Stimulated activated CD4-positive, alpha-beta T cell treated with anti-CD3 and anti-CD28 coated beads, Interleukin-12 subunit alpha, Interleukin-12 subunit beta, amount 100 ng/mL, for 48 hours (primary cell): ENCODE measurements at places on chromosomes 2 and 18.
A peak's percentile ranks its signal among the peaks of the same experiment; 100 is the strongest.

- DNase-seq = no peak
These were observed 204.2 kb upstream of the CDH20 start for GRCh38 chr18:61129001-61129400.

DNA sequence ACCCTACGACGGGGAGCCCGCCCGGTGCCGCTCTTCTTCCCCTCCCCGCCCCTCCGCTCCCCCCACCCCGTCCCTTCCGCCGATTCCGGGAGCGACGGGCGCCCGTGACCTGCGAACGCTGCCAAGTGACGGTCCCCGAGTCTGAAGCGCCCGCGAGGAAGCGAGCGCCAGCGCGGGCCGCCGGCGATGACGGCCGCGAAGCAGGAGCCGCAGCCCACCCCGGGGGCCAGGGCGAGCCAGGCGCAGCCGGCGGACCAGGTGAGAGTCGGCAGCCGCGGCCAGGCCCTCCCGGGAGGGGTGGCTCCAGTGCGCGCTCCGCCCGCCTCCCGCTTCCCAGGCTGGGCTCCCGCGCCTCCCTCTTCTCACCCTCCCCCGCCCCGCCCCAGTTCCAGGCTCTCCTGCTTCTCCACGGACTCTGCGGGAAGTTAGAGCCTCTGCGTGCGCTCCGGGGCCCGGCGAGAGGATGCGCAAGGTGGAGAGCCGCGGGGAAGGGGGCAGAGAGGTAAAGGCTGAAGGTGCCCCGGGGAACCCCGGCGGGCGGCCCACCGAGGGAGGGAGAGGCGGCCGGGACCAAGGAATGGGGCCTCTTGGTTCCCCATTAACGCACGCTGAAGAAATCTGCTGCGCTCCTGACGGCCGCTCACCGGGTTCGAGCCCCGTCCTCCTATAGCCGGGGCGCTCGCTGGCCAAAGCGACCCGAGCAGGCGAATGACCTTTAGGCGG lies 719.5 kb downstream of the DPP10 start:
- DNase-seq = no peak

- no peak for DNase-seq
These were observed 36.8 kb upstream of the IGFBP2 start for GRCh38 chr2:216596236-216596979.

DNA sequence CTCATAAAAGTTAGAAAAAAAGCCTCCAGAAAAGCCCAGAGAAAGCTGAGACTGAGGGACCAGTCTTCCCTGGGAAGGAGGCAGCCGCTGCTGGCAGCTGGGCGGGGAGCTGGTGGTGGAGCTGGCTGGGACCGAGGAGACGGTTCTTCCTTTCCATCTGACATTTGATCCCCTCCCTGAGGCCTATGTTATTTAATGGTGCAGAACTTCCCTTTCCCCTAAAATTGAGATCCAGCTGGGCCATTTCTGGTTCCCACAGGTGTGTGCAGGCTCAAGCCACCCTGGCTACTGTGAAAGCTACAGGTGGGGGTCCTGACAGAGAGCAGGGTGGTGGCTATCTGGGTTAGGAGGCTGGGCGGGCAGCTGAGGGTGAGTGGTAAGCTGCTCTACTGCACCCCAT lies 81.5 kb upstream of the FZD7 start:
- no peak for DNase-seq

GRCh38 chr2:145484448-145485097 lies 964.7 kb upstream of the ZEB2 start:
- DNase-seq = no peak

- DNase-seq = no peak
These were observed 11.9 kb downstream of the ADRA2B start for GRCh38 chr2:96104487-96104861.

DNA sequence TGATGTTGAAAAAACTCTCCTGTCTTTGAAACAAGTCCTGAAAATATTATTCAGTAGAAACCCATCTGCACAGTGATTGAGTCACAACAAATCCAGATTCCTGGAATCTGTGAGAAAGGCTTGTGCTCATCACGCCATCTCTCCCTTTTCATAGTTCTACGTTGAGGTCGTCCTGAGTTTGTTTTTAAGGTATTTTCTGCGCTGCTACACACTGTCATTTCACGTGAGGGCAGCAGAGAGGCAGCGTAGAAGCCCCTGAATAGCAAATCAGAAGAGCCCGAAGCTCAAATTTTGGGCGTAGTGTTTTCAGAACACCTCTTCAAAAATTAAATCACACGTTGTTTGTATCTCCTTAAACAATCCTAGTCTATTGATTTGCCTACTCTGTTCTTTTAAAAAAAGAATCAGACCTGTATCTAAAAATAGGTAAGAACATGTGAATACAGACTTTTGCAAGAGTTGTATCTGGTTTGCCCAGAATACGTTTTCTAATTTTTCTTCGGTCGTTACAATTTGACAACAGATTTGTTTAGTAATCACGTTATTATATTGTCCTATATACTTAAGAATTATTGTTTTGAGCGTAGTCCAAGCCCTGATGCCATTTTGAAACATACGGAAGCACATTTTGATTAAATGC lies 61.6 kb upstream of the SLC38A11 start:
- DNase-seq = no peak

DNA sequence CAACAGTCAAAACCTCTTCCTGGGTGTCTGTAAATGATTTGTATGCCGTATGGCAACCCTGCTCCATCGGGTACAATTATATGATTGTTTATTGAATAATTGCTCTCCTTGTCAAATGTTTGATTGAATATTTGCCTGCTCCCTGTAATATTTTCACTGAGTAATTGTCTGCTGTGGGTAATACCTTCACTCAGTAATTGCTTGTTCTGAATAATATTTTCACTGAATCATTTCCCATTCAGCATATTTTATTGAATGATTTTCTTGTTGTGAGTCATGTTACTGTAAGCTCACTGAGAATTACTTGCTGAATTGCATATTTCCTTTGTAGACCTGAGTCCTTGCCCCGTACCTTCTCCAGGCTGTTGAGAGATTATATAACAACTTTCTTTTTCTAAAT lies 535.2 kb downstream of the METTL4 start:
- DNase-seq = no peak

DNA sequence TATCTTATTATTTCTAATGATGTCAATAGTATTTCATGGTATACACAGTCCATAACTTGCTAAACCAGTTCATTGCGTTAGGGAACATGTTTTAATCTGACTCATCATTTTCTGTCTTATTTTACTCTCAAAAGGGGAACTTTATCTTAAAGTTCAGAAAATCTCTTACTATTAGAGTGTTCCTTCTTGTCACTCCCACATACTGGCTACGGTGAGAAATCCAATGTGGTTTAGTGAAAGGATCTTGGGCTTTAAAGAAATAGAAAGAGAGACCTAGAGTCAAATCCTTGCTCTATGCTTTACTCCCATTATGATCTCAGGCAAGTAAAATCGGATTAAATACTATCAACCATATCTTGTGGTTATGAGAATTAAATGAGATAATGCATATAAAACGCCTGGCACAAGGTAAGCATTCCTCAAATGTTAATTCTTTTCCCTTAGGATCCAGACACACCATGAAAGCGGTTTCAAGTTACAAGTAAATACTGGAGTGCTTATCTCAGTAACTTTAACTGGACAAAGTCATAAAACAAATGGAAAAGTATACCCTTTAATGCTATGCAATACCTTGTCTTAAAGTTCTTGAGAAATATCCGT lies 576.0 kb downstream of the ARHGAP15 start:
- DNase-seq = no peak

GRCh38 chr2:222492683-222493082 lies 68.3 kb downstream of the SGPP2 start:
- no peak for DNase-seq

DNA sequence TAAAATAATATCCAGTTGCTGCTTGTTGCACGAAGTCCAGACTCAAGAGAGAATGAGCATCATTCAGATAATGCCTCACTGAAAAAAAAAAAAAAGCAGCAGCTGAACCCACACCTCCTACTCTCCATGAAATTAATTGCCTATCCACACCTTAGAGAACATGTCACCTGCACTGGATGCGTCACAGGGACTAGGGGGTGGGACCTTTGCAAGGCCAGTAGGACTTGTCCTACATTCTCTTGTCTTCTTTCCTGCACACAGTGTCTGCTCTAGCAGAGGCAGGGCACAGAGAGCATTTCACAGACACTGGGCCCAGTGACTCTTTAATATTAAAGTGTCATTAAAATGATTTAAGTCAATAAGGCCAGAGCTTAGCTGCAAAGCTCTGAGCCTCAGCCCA lies at the start of gene ABCA12:
Gene ABCA12 (minus strand): TSS at position 148 of the 400 bp plus-strand sequence. CDS start 418 bp downstream, outside the sequence.
- DNase-seq = no peak

GRCh38 chr2:64410671-64411070 lies 43.3 kb upstream of the LGALSL start:
- DNase-seq = no peak

DNA sequence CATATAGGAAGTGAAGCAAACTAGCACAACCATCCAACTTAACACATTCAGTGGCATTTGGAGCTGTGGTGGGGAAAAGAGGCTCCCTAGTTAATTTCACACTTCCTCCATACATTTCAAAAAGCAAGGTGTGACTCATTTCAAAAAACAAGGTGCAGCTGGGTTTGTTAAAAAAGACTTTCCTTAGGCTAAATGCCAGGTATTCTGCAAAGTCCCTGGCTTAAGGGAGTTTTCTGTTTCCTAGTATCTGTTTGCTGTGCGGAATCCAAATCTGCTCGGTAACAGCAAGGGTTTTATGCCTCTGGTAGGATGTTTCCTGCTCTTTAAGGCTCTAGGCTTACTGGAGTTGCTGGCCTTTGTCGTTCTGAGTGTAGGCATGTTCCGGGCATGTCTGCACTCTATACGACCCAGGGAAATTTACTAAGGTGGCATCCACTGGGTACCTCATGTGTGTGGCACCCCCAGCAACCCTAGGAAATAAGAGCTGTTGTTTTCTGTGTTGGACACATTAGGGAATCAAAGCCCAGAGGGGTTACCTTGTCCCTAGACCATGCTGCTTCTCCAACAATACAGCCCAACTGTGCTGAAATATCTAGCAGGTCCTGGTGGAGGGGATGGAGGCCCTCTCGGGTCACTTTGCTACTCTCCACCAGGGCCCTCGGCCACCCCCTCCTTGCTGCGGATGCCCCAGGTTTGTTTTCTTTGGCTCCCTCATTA lies 634 bp upstream of the MSGN1 start:
- DNase-seq = no peak

DNA sequence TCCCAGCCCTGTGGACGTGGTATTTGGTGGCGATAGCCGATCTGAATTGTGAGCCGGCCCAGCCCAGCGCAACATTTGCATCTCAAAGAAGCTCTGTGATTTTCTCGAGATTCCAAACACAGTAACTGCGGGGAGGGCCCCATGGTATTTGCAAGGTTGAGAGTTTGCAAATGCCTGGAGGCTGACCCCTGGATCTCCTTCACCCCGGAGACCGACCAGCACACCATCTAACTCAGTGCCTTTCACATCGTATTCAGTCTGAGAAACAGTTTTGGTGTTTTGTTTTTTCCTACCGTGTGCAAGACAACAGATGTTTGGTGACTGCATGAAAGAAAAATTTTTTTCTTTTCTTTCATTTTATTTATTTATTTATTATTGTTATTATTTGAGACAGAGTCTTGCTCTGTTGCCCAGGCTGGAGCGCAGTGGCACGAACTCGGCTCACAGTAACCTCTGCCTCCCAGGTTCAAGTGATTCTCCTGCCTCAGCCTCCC lies 40.3 kb downstream of the MYCN start:
- no peak for DNase-seq

DNA sequence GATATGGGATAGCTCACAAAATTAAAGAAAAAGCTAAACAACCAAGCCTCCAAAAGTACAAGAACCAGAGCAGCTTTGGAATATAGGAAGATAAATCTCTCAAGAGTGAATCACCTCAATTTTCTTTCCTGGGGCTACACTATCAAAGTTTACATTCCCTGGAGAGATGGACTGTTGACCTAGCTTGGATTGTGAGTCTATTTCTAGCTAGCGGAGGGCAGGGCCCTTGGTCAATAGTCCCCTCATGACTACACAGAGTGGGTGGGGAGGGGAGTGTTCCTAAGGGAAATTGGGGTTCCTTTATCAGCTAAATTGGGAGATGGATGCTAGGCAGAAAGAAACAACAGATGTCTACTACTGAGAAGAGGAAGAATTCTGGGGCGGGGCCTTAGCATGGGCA lies 29.9 kb upstream of the EIF2AK3 start:
- DNase-seq = no peak

- peak; percentile 24 for DNase-seq
These were observed 37.9 kb downstream of the MTERF4 start for GRCh38 chr2:241064008-241064801.

DNA sequence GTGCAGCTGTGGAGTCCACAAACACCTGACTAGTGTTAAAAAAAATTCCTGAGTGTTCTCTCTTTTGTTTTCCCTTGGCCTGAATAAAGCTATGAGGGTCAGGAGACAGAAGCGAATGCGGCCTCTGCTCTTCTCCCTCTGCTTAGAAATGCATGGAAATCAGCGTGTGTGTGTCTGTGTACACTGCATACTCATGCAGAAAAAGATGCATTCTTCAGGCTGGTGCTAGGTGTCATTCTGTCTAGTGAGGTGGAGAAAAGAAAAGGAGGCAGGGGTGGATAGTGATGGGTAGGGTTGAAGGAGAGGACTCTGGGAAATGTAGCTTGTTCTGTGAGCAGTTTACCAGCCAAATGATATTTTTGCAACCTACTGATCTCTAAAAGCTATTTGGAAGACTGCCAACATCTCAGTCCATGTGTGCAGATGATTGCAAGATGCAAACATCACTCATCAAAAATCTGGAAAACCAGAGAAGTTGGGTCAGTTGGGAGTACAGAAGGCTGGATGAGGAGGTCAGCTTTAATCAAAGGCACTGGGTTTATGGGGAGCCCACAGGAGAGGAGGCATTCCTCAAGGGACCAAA lies 177.7 kb downstream of the INSIG2 start:
- DNase-seq = no peak

DNA sequence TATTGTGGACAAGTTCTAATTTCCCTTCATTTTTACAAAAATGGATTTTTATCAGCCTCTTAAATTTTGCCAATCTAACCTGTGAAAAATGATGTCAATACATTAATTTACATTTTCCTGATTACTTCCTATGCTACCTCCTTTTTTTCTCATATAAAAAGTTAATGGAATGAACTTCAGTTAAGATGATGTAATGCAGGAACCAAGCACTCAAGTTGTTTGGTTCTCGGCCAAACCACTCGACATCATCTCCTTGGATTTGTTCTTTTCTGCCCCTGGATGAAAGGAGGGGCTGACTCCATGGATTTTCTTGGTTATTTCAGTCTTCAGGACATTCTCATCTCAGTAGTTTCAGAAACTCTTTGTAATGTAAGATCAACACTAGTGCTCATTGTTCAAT lies 253.1 kb upstream of the NXPH2 start:
- DNase-seq = no peak

- DNase-seq = no peak
These were observed 72.3 kb upstream of the TWIST2 start for GRCh38 chr2:238775591-238775990.
